ENCODE measurements at places on chromosomes 2 and 18. TPM values are rescaled to one million over a fixed set of nuclear protein-coding genes. Genes with fewer than 3 reads are reported as not detected.
A peak's percentile ranks its signal among the peaks of the same experiment; 100 is the strongest.

DNA sequence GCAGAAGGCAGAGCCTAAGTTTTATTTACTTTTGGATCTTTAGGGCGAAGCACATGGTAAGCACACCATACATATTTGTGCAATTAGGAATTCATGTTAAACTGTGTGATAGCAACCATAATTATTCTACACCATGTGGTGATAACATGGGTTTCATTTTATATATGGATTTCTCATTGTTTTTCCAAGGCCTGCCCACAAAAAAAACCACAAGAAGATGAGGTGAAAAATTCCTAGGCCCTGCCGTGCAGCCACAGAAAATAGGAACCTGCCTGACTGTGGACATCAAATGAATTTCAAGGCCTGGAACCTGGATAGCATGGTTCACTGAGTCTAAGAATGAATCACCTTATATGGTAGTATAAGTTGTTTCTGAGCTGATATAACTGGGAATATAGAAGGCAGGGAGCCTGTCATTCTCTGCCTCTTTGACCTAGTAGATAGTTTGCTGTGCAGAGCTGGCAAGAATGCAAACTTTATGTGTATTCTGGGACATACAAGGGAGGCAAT lies 22.4 kb upstream of the SSB start:
- no peak overlapping the region for H3K4me3 ChIP-seq
- no peaks in the 10 kb centered on the region for H3K4me1 ChIP-seq
- no peak for DNase-seq
- H3K36me3 ChIP-seq, result no peaks in the 10 kb centered on the region
- no peaks in the 10 kb centered on the region for H3K27me3 ChIP-seq
- H3K27ac ChIP-seq, result no peak overlapping the region

DNA sequence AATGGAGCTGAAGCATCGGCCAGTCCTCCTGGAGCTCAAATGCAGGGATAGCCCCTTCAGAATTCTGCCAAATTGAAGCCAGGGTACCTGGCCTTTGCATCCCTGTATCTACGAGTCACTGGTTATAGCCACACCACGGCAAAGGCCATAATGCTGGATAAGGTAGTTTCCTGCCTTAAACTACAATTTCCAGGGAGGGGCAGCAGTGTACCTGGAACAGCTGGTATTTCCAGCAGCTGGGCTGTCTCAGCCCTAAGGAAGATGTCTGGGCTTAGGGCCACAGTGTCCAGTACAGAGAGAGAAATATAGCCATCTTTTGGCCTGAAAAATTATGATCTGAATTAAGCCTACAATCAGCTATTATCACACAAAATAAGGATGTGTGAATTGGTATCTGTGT lies 180.3 kb downstream of the GCA start:
- no peak overlapping the region for H3K4me3 ChIP-seq
- H3K4me1 ChIP-seq, result no peaks in the 10 kb centered on the region
- no peak for DNase-seq
- no peak overlapping the region for H3K27ac ChIP-seq
- no peaks in the 10 kb centered on the region for H3K27me3 ChIP-seq
- no peaks in the 10 kb centered on the region for H3K36me3 ChIP-seq

The ZNF513 gene
- 7.2 TPM for total RNA-seq

- no peak for DNase-seq
- no peaks in the 10 kb centered on the region for H3K27me3 ChIP-seq
- H3K27ac ChIP-seq, result no peak overlapping the region
- no peak overlapping the region for H3K4me3 ChIP-seq
Measured at GRCh38 chr2:164055623-164056022, 319.8 kb upstream of the FIGN start.

DNA sequence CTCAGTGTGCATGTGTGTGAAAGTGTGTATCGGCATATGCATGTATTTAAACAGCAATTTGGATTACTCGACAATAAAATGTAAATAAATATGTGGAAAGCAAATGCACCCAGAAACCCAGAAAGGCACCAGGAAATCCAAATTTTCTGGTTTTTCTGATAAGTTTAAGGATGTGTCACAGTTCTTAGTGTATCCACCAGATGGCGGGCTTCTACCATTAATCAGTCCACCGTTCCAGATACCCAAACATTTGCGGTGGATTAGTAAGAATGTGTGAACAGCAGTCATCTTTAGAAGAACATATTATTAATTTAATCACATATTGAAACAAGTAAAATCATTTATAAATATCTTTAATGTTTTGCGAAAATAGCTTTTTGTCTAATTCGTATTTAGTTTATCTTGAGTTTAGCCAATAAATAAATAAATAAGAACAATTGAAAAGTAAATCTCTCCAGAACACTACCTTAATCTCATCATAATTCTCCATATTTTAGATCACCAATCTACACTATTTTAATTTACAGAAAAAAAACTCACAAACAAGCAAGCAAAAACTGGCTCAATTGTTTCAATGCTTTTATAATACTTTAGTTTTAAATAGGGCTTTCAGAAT lies 298.9 kb downstream of the DSEL start:
- H3K4me3 ChIP-seq, result no peak overlapping the region
- H3K4me1 ChIP-seq, result no peaks in the 10 kb centered on the region
- H3K27me3 ChIP-seq, result no peaks in the 10 kb centered on the region
- peak; percentile 72 for DNase-seq
- no peak overlapping the region for H3K27ac ChIP-seq

DNA sequence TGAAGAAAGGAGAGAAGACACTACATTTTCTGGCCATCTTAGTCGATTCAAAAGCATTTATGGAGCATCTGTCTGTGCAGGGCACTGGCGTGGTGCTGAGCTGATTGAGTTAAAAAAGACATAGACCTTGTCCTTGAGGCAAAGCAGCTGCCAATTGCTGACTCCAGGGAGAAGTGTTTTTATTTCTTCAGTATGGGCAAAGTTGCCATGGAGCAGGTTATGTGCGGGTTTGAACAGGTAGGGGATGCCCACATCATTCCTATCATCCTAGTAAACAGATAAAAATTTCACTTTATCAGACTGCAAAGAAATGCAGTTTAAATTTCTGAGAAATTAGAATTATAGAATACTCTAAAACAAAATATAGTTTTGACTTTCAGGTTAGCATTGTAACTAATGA lies 125.8 kb downstream of the NUP35 start:
- H3K36me3 ChIP-seq, result no peaks in the 10 kb centered on the region
- H3K4me1 ChIP-seq, result no peaks in the 10 kb centered on the region
- no peak overlapping the region for H3K27ac ChIP-seq
- peaks cover 5% of the 10 kb centered on the region for H3K27me3 ChIP-seq
- no peak overlapping the region for H3K4me3 ChIP-seq

DNA sequence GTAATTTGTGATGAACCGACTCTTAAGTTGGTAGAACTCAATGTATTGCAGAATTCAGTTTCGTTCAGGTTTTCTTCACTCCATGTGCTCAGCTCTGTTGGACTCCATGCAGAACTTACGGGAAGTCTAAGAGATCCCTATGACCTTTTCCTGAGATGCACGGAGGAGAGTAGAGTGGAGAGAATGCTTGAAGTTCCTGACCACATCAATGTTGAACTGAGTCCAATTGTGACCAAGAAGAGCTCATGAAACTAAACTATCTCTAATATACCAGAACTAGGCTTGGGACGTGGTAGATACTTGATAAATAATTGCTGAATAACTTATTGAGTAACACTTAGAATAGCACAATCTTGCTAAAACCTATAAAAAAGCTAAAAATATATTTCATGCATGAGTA lies 47.2 kb downstream of the TMEM178A start:
- no peak for DNase-seq
- peaks cover 1% of the 10 kb centered on the region for H3K27me3 ChIP-seq
- H3K4me1 ChIP-seq, result no peaks in the 10 kb centered on the region
- no peak overlapping the region for H3K4me3 ChIP-seq
- H3K36me3 ChIP-seq, result no peaks in the 10 kb centered on the region
- no peak overlapping the region for H3K27ac ChIP-seq

DNA sequence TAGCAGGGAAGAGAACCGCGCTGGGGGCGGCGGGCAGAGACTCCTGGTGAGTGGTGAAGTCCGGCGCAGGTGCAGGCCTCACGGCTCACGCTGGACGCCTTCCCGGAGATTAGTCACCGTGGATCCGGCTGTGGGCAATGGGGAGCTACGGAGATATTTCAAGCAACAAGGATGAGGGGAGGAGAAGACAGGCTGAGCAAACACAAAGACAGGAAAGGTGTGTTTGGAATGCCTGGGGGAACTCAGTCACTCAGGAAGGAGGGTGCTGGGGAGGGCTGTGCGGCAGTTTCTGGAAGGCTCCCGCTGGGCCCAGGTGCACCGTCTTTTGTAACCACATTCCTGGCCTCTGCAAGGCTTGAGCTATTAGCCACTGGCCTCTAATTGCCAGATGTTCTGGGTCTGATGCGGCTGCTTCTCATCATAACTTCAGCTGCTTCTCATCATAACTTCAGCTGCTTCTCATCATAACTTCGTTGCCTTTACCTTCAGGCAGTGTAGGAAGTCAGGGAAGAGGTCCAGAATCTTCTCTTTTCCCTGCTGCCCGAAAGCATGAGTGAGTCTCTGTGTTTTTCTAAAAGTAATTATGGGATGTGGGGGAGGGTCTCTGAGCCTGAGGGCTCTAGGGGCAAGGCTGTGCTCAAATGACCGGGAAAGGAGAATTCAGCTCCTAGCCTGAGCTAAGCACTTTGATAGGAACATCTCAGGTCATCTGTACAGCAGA lies 118.9 kb downstream of the PXDN start:
- H3K27me3 ChIP-seq, result peaks cover 2% of the 10 kb centered on the region
- DNase-seq, result no peak
- no peak overlapping the region for H3K27ac ChIP-seq
- H3K4me1 ChIP-seq, result no peaks in the 10 kb centered on the region
- H3K4me3 ChIP-seq, result no peak overlapping the region

DNA sequence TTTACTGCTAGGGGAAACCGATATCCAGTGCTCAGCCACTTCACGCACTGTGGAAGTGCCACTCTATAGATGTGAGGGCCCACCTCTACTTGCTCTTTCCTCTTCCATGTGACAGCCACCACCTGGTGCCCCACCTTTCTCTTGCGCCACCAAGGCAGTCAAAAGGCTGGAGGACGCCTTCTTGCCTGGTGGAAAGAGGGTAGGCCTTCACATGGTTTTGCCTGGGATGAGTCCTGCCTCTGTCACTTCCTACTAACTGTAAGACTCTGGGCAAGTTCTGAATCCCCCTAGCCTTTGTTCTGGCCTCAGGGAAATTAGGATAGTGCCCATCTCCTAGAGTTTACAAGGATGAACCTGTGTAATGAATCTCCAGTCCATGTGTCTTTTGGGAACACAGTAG lies 66.1 kb upstream of the ODC1 start:
- H3K27ac ChIP-seq, result no peak overlapping the region
- H3K27me3 ChIP-seq, result no peaks in the 10 kb centered on the region
- H3K4me3 ChIP-seq, result no peak overlapping the region
- H3K4me1 ChIP-seq, result peaks cover 4% of the 10 kb centered on the region
- DNase-seq, result no peak

DNA sequence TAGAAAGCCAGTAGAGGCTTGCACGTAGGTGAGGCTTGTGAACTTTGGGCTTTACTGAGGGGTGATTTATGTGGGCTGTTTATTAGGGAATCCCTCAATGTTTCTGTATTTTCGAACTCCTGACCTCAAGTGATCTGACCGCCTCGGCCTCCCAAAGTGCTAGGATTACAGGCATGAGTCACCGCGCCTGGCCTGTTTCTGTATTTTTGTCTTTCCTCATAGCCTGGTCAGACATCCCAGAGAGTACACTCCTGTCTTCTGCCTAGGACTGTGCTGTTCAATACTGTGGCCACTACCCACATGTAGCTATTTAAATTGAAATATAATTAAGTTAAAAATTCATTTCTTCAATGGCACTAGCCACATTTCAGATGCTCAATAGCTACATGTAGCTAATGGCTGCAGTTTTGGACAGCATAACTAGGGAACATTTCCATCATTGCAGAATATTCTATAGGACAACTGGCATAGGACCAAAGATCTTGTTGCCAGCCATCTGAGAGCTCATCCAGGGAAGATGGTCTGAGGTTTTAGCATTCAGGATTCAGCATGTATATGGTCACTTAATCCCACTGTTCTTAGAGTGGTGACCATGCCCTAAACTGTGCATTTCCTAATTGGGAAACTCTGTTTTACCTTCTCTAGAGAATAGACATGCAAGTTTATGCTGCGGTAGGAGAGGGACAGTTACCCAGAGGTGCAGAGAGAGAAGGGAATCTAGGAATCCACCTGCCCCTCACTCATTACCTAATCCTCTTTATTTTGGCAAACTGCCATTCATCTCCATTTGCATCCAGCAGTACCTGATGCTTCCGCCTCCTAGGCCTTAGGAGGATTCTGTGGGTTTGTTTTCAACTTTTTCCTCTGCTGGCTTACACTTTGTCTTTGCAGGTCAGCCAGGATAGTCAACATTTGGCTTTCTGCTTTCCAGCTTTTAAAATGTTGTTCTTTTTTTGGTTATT lies 64.4 kb downstream of the LCLAT1 start:
- DNase-seq, result no peak
- peaks cover 19% of the 10 kb centered on the region for H3K36me3 ChIP-seq
- no peaks in the 10 kb centered on the region for H3K27me3 ChIP-seq

The CCDC68 gene
- total RNA-seq, result not detected

The COLEC12 gene
- not detected for total RNA-seq

- H3K27ac ChIP-seq, result no peak overlapping the region
- H3K27me3 ChIP-seq, result peaks cover 2% of the 10 kb centered on the region
- no peaks in the 10 kb centered on the region for H3K4me1 ChIP-seq
- no peak overlapping the region for H3K4me3 ChIP-seq
- DNase-seq, result no peak
Measured at GRCh38 chr2:15730545-15731212, 139.0 kb downstream of the DDX1 start.

The TMEM37 gene
- total RNA-seq, result not detected

- no peaks in the 10 kb centered on the region for H3K4me1 ChIP-seq
- no peaks in the 10 kb centered on the region for H3K27me3 ChIP-seq
- H3K27ac ChIP-seq, result no peak overlapping the region
- no peak for DNase-seq
Measured at GRCh38 chr2:41151746-41152145, 699.9 kb upstream of the SLC8A1 start.

GRCh38 chr2:182072861-182073260 lies 87.2 kb downstream of the PPP1R1C start:
- peaks cover 3% of the 10 kb centered on the region for H3K27me3 ChIP-seq
- DNase-seq, result no peak
- no peak overlapping the region for H3K27ac ChIP-seq
- no peaks in the 10 kb centered on the region for H3K4me1 ChIP-seq
- no peak overlapping the region for H3K4me3 ChIP-seq

DNA sequence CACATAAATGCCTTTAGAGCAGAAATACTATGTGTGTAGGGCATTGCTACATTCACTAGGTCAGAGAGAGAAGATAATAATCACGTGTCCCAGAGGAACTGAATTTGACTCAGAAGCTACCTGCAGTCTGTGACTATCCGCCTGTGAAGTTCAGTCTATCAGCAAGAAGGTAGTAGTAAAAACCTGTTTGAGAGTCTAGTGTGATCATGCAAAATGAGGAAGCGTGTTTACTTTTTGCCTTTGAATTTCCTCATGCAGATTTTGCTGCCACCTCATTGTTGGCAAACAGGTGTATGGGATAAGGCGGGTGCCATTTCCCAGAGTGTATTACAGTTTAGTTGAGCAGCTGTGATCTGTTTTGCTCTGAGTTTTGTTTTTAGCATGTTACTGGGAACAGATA lies 403.9 kb upstream of the FANCL start:
- no peak for DNase-seq
- H3K4me3 ChIP-seq, result no peak overlapping the region
- no peaks in the 10 kb centered on the region for H3K27me3 ChIP-seq

The EIF2AK2 gene
- 49.3 TPM for total RNA-seq

Data from activated CD8-positive, alpha-beta T cell treated with anti-CD3 and anti-CD28 coated beads for 36 hours (primary cell).